ENCODE measurements at places on chromosomes 4 and X. TPM values are rescaled to one million over a fixed set of nuclear protein-coding genes. Genes with fewer than 3 reads are reported as not detected.

The CORIN gene
- 6.8 TPM for total RNA-seq

The CENPVL1 gene
- total RNA-seq: not detected

The XPNPEP2 gene
- total RNA-seq: 9.9 TPM

The CCSER1 gene
- total RNA-seq: 0.24 TPM

The SPANXA1 gene
- total RNA-seq: not detected

The ASMT gene
- total RNA-seq: 0.12 TPM

The AWAT2 gene
- not detected for total RNA-seq

Data from hair follicle dermal papilla cell (primary cell).